ENCODE measurements at places on chromosomes 2 and 18. TPM values are rescaled to one million over a fixed set of nuclear protein-coding genes. Genes with fewer than 3 reads are reported as not detected.

Gene POTEJ
- not detected for total RNA-seq

Gene SCN1A
- not detected for total RNA-seq

Gene GNAL
- 4.8 TPM for total RNA-seq

Gene GCG
- not detected for total RNA-seq

Gene RUFY4
- total RNA-seq, result not detected

Gene NDUFS1
- total RNA-seq, result 50.3 TPM

Gene SCYGR7
- not detected for total RNA-seq
